ENCODE measurements at places on chromosomes 12 and 14.

GRCh38 chr12:92779902-92780301, 77.1 kb downstream of the PLEKHG7 start:
- DNase-seq, result no peak

DNA sequence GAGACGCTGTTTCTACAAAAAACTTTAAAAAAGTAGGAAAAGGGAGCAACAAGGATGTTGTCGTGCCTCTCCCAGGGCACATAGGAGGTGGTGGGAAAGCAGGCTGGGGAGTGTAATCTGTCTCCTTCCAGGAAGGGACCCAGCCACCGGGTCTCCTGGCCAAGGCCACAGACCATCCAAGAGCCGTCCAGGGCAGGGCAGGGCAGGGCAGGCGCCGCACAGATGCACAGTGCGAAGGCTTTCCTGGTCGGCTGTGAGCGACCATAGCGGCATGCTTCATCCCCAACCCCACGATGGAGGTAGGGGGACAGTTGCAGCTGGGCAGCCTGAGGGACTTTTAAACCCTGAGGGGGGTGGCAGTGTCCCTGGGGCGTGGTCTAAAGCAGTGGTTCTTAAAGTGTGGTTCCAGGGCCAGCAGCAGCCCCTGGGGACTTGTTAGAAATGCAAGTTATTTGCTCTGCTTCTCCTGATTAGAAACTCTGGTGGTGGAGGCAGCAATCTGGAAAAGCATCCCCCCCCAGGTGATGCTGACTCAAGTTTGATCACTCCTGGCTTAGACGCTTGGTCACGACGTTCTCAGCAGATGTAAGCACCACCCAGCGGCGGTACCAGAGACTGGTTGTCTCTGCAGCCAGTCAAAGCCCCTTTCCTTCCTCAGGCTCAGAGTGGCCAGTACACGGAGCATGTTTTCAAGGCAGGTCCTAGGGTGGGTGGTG, 197.4 kb upstream of the PRMT8 start:
- no peak for DNase-seq

DNA sequence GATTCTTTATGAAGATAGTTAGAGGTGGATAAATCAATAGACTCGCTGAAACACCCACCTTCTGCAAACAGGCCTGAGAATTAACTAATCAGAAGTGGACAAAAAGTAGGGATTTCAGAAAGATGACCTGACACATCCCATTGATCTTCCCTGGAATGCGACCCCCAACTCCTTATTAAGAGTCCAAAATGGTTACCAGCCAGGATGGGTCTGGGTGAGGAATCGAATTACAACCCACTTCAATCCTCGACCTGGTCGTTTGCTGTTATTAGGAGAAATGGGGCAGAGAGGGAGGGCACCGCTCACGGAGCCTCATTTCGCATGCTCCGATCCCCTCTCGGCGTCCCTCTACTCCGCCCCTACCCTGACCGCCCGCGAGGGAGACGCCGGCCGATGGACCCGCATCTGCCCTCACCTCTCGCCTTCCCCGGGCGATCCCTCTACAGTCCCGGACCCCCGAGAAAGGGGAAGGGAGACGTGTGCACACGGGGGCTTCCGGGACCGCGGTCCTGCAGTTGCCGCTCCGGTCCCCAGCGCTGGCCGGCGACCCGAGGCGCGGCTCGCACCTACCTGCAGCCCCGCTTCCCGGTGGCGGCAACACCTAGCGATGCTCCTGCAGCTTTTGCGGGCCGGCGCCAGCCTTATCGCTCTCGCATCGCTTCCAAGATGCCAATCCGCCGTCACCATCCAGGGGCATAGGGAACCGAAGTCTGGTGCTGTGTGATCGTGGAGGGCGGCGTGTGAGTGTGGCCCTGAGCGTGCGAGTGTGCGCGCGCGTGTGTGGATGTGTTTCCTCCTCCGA, 69.3 kb upstream of the USP15 start:
- no peak for DNase-seq

GRCh38 chr12:89176676-89177075, 175.6 kb downstream of the DUSP6 start:
- no peak for DNase-seq

- DNase-seq, result no peak
Measured at GRCh38 chr14:68307790-68308168, 485.1 kb downstream of the ZFP36L1 start.

- DNase-seq, result no peak
Measured at GRCh38 chr12:105580821-105581352, 250.4 kb downstream of the C12orf75 start.

GRCh38 chr14:103915616-103916015, 12.6 kb upstream of the TDRD9 start:
- DNase-seq, result no peak

GRCh38 chr12:19643635-19644034, 204.3 kb downstream of the AEBP2 start:
- no peak for DNase-seq

- peak; percentile 52 for DNase-seq
Measured at GRCh38 chr12:78115889-78116288, 285.2 kb downstream of the NAV3 start.

GRCh38 chr12:8699714-8700113, 1.9 kb downstream of the RIMKLB start:
- DNase-seq, result no peak

- no peak for DNase-seq
Measured at GRCh38 chr14:52031781-52032180, 37.1 kb downstream of the NID2 start.

- DNase-seq, result no peak
Measured at GRCh38 chr14:50967103-50967502, 22.8 kb upstream of the PYGL start.

DNA sequence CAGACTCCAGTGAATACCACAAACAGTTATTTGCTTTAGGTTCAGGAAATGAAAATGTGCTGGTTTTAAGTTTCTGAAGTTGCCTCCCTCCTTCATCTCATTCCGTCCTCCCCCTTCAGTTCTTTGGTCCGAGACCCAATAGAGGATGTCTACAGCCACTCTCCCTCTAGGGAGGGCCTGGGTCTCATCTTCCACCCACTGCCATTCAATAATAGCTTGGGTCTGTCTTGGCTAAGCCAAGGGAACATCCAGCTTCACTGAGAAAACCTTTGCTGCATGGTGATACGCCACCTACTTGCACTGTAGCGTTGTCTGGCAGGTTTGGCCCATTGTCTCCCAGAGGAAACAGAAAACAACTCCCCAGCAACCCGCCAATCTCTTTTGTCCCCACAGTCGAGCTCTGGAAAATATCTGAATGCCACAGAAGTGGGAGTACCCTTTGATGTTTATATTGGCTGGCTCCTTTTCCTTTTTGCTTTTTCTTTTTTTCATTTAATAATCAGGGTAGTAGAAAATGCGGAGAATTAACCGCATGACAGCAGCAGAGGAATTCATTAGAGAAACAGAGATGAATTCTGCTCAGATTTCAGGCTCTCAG, 380.1 kb downstream of the RAD51B start:
- no peak for DNase-seq

GRCh38 chr14:32986791-32987540, 48.3 kb downstream of the NPAS3 start:
- no peak for DNase-seq

DNA sequence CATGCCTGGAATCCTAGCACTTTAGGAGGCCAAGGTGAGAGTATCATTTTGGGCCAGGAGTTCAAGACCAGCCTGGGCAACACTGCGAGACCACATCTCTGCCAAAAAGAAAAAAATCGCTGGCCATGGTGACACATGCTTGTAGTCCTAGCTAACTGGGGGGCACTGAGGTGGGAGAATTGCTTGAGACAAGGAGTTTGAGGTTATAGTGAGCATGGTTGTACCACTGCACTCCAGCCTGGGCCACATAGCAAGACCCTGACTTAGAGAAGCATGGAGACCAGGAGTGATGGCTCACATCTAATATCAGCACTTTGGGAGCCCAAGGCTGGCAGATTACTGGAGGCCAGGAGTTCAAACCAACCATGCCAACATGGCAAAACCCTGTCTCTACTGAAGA, 9.2 kb downstream of the PTGES3 start:
- DNase-seq, result no peak

DNA sequence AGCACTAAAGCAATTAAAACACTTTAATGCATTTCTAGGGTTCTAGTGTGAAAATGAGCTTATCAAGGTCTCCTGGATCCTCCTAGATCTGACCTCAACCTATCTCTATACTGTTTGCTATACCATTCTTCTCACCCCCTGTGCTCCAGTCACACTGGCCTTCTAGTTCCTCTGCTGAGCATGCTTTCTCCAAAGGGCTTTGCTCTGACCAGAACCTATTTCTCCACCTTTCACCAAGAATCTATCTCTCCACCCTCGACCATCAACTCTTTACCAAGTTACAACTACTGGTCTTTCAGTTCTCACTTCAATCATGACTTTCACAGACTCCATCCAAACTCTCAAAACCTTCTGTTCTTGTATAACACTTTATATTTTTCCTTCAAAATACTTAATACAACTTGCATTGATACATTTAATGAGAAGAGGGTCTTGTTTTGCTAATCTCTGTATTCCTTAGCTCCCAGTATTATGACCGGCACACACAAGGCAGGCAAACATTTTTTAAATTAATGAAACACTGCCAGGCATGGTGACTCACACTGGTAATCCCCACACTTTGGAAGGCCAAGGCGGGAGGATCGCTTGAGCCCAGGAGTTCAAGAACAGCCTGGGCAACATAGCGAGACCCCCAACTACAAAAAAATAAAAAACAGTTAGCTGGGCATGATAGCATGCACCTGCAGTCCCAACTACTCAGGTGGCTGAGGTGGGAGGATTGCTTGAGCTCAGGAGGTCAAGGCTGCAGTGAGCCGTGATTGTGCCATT, 22.8 kb downstream of the PPP1R12A start:
- no peak for DNase-seq

GRCh38 chr12:80195074-80195726, 95.9 kb downstream of the OTOGL start:
- no peak for DNase-seq

- no peak for DNase-seq
Measured at GRCh38 chr12:131105351-131105735, 151.6 kb downstream of the ADGRD1 start.

DNA sequence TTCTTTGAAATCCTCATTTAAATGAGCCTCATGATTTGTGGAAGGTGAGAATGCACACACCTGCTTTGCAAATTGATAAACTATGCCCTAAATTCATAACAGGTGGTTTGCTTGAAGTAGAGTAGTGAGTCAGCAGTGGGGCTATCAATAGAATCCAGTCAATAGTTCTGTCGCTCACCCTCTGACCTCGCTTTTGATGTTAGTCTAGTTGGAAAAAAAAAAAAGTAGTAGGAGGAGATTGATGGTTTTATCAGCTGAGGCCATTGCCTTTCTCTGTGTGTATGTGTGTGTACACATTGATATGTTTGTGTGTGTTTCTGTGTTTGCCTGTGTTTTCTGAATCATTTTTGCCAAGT, 267.3 kb downstream of the SNAPC1 start:
- no peak for DNase-seq

- no peak for DNase-seq
Measured at GRCh38 chr14:48035836-48036235, 360.4 kb upstream of the MDGA2 start.
